Activated CD8-positive, alpha-beta memory T cell treated with anti-CD3 and anti-CD28 coated beads for 1 hour (primary cell): ENCODE measurements at places on chromosomes 7 and 10.

- no peak for DNase-seq
Measured at GRCh38 chr10:55104738-55105137, 303.7 kb upstream of the PCDH15 start.

- DNase-seq: no peak
Measured at GRCh38 chr7:81721437-81721836, 48.4 kb downstream of the HGF start.

- DNase-seq: no peak
Measured at GRCh38 chr10:124268976-124269375, 149.7 kb downstream of the OAT start.

- no peak for DNase-seq
Measured at GRCh38 chr10:42549851-42550250, 88.5 kb downstream of the ZNF33B start.

- DNase-seq: no peak
Measured at GRCh38 chr7:27182861-27183681, 2.0 kb downstream of the HOXA11 start.

GRCh38 chr7:73544678-73545077, 12.8 kb downstream of the BCL7B start:
- no peak for DNase-seq

GRCh38 chr10:1577373-1577770, 160.0 kb downstream of the ADARB2 start:
- no peak for DNase-seq

DNA sequence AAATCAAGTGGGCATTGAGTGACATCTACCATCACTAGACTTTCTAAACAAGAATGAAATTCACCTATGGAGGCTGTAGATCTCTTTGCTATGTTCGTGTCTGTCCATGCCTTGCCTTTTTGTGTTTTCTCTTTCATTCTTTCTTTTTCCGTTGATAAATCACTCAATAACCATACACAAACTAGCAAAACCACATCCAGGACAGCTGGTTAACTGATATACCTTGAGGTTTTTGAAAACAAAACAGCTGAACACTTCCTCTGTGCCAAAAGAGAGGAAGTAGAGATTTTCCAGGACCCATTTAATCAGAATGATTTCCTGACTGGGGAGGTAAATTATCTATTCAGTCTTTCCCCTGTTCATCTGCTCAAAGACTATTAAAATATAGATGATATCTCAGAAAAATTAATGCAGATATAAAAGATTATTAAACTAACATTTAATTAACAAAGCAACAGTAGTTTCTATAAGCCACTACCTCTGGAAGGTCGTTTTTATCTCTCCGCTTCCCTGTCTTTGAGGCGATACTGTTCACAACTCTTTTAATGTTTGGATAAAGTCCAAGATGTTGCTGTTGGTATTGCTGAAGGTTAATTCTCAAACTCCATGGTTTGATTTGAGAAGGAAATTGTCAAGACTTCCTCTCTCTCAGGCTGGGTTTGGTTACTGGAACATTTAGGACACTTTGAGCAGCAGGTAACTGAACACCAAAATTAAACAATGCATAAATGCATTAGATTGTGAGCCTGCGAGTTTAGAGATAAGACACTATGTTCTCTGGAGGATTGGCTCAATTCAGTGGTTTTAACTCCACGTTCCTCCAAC, 24.4 kb upstream of the C10orf67 start:
- no peak for DNase-seq

DNA sequence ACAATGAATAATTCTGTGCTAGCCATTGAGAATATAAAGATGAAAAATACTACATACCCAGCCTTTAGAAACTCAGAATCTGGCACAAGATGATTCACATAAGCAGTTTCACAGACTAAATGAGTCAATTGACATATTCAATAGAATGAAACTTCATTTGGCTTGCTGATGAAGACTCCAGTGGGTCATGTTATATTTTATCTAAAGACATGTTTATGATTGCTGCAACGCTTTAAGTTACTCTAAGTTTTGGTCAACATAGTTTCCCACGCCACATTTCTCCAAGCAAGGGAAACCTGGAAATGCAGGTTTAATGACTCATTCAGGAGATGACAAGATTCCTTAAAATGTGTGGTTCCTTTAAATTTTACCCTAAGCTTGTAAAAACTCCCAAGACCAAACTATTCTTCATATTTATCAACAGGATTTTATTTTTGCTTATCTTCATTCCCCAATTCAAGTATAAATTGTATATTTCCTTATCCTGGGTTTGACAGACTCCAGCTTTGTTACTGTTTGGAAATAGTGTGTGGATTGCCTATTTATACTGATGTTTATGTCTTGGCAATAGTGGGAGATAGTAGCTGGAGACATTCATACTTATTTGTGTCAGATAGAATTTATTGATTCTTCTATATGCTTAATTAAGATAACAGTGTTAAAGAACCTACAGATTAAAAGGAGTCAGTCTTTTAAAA, 6.6 kb downstream of the SEMA3A start:
- no peak for DNase-seq

DNA sequence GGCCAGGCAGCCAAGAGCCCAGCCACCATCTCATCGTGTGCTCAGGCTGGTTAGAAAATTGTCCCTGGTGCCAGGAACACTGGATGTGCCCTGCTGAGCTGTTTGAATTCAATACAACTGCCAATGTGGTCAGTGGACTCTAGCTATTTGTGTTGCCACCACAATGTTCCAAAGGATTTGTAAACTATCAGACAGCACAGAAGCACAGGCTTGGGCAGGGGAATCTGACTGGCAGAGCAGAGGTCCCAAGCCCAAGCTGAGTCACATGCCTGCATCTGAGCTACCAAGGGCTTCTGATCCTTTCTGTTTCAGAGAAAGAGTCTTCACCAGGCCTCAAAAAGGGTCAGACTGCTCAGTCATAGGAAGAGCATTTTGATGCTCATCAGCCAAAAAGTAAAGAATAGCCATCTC, 232.1 kb upstream of the SEMA3C start:
- no peak for DNase-seq

DNA sequence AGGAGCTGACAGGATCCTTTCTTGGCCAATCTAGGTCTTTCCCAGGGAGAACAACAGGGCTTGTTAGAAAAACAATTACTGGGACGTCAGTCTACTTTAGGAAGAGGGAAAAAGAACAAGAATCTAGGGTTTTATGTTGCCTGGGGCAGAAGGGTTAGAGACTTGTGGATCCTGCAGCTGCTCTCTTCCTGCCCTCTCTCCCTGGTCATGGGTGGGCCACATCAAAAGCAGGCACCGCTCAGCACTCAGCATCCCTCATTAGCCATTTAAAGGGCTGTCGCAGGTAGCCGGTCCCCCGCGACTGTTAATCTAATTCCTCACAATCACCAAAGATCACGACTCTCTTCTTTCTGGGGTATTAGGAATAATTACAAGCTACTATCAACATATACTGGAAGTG, 631.9 kb downstream of the CALN1 start:
- no peak for DNase-seq

DNA sequence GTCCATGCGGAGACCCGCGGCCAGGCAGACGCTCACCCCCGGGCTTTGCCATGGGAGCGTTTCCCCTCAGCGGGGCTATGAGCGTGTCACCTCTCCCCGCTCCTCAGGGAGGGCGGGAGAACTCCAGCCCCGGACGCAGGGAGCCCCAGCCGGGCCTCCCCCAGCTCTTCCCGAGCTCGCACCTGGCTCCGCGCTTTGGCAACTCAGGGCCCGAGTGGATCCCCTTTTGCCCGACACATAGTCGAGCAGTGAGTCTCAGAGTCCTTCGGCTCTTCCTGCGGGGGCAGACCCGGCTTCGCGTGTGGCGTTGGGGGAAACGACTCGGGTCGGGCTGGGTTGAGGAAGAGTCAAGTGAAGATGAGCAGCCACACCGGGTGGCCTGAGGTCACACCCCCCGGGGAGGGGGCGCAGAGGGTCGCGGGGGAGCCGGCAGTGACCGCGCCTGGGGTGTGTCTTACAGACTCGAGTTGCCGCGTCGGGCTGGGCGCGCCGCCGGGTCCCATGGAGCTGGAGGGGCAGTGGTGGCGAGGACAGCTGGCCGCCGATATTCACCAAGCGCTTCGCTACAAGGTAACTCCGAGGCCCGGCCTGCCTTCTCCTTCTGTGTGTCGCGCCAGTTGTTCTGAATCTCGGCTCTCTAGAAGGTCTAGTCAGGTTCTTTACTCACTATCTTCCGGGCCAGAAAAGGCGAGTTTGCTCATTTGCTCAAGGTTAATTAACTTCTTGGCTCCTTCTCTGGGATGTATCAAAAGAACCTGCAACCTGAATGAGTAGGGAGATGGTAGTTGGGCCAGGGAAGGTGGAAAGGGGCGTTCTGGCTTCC, 721 bp downstream of the CCNJ start:
- peak; percentile 13 for DNase-seq

GRCh38 chr10:103663236-103663635, 169.7 kb downstream of the NEURL1 start:
- DNase-seq: no peak

- no peak for DNase-seq
Measured at GRCh38 chr10:54372179-54372578, 428.9 kb downstream of the PCDH15 start.

- DNase-seq: no peak
Measured at GRCh38 chr7:114141415-114141814, 222.6 kb upstream of the PPP1R3A start.

DNA sequence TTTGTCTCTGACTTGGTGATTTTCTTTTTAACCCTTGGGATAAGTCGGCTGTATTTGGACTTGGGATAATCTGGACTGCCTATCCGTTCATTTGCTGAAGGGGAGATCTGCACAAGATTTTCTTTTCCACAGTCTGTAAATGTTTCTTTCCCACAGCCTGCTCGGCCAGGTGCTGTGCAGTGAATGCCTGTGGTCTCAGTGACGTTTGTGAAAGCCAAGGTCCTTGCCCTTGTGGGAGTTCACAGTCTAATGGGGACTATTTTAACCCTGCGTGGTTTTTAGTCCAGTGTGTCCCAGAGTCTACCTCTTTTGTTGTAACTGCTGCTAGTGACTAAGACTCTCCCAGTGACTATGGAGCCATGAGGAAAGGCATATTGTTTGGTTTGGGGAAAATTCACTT, 8.9 kb downstream of the PNLIP start:
- DNase-seq: no peak

DNA sequence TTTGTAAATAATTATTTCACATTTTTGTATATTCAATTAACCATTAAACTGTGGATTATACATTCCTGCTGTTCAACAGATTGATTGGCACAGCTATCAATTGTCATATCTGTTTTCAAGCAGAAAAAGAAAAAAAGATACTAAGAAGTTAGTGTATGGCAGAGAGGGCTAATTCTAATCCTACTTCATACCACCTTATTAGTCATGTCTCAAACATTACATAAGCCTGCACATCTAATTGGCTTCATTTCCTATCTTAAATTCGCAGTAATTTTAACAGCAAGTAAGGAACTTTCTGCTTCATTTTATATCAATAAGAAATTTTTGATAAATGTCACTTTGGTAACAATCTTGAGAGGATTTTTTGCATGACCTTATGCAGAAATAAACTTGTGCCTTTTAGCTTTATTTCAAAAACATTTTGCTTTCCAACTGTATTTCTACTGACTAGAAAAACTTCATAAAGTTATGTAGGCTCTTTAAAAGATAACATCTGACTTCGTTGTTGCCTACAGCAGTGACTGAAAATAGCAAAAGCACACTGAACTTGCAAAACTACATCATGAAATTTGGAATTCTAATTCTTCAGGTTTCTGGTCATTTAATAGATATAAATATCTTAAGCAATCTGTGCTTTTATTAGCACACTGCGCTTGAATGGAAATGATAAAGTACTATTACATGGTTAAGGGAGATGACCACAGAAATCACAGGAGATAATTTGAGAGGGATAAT, 111.5 kb downstream of the SEMA3C start:
- DNase-seq: no peak

- no peak for DNase-seq
Measured at GRCh38 chr10:71040846-71041605, 152.7 kb upstream of the PCBD1 start.

GRCh38 chr10:118907051-118907450, 122.5 kb upstream of the NANOS1 start:
- no peak for DNase-seq

DNA sequence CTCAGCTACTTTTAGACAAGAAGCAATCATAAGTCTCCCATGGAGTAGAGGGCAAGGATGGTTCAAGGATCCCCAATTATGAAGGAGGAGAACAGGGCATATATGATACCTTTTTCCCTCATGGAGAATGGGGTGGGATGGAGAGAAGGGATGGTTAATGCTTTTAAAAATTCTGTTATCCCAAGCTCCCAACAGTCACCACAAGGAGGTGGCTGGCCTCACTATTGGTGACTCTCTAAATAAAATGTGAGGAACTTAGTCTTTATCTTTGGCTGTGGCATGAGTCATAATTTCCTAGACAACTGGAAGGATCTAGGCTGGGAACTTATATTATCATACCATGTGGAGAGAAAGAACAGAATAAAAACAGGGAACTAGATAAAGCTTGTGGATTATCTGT, 297.0 kb downstream of the PHTF2 start:
- no peak for DNase-seq

DNA sequence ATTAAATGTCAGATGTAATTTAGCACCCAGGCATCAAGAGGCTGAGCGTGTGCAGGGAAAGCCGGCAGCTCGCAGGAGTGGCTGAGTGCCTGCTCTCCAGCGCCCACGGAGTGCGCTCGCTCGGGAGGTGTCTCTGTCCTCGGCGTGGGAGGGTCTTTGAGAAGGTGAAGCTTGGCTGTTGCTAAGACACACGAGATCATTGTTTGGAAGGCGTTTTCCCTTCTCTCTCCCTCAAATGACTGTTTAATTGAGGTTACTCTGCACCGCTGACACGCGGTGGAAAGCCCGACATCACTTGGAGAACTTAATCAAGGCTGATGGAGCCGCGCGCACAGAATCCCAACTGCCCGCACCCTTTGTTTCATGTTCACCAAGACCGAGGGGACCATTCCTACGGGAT, 414.6 kb downstream of the DNAJB6 start:
- no peak for DNase-seq

GRCh38 chr10:188546-188945, 53.3 kb downstream of the ZMYND11 start:
- DNase-seq: no peak

DNA sequence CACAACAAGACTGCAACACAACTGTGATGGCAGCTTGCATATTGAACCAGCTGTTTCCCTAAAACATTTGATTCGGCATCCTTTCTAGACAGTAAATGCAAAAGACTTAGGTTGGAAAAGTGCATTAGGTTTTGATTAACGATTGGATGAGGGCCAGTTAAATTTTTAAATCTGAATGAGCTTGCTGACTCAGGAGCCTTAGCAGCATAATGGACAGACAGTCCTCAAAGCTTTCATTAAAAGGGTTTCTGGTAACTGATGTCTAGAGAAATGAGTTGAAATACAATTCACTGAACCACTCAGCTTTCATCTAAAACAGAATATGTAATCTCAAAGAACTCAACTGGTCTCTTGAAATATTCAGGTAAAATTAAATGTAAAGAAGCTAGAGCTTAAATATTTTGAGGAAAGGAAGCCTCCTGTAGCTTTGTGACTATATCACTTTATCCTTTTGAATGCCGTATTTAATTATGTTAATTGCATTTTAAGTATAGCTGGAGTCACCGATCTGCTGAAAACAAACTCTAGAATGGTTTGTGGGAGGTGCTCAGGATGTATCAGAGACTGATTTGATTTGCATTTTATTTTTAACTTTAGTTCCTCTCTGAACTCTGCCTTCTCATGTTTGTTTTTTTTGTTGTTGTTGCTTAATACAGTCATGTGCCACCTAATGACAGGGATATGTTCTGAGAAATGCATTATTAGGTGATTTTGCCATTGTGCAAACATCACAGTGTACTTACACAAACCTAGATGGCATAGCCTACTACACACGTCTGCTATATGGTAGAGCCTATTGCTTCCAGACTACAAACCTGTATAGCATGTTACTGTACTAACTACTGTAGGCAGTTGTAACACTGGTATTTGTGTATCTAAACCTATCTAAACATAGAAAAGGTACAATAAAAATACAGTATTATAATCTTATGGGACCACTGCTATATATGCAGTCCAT, 29.2 kb upstream of the ATRNL1 start:
- DNase-seq: no peak
